Femur (tissue), 1 donor: ENCODE measurements at places on chromosomes 11 and 22.

GRCh38 chr22:49452362-49452946 lies 375.2 kb downstream of the BRD1 start:
- DNase-seq: peak; percentile 1

DNA sequence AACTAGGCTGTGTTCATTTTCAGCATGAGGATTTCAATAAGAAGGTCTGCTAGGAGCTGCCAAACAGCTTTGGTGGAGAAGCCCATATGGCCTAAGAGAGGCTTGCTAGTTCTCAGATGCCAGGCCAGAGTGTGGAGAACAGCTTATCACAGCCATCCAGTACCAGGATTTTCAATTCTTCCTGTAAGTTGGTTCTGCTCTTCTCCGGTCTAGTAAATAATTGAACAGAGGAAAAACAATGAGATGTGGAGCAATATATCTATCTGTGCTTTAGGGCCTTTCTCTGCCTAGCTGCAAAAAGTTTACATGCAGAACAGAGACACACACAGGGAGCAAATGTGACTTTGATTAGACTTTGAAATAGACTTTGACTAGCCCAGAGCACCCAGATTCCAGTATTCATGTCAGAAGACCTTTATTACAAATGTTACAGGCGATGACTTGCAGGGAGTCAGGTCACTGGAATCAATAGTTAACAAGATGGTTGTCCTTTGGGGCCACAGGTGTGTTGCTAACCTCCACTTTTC lies 19.8 kb upstream of the PPP2R1B start:
- no peak for DNase-seq

DNA sequence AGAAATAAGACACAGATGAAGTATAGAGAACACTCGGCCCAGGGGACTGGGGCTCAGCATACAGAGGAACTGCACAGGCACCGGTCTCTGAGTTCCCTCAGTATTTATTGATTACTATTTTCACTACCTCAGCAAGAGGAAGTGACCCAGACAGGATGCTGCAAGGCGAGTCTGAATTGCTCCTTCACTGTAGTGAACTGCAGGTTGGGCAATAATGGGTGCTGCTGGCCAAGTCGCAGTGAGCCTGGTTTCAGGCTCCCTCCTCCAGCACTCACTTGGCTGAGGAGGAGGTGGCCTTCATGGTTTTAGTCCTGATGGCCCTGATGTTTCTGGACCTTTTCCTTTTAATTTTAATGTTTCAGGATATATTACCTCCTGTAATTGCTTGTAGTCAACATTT lies 10.4 kb downstream of the OR52K2 start:
- DNase-seq: no peak

DNA sequence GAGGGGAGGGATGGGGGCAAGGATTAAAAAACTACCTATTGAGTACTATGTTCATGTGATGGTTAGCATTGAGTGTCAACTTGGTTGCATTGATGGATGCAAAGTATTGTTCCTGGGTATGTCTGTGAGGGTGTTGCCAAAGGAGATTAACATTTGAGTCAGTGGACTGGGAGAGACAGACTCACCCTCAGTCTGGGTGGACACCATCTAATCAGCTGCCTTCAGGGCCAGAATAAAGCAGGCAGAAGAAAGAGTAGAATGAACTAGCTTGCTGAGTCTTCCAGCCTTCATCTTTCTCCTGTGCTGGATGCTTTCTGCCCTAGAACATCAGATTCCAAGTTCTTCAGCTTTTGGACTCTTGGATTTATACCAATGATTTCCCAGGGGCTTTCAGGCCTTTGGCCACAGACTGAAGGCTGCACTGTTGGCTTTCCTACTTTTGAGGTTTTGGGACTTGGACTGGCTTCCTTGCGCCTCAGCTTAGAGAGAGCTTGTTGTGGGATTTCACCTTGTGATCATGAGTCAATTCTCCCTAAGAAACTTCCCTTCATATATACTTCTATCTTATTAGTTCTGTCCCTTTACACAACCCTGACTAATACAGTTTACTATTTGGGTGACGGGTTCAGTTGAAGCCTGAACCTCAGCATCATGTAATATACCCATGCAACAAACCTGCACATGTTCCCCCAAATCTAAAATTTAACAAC lies 70.2 kb downstream of the MTNR1B start:
- DNase-seq: no peak

GRCh38 chr11:33897761-33898375 lies 6.0 kb upstream of the LMO2 start:
- no peak for DNase-seq

GRCh38 chr11:93287434-93287833 lies 43.1 kb upstream of the DEUP1 start:
- DNase-seq: no peak

- no peak for DNase-seq
Observed at GRCh38 chr11:58907780-58908179, 31.5 kb upstream of the GLYATL1 start.

DNA sequence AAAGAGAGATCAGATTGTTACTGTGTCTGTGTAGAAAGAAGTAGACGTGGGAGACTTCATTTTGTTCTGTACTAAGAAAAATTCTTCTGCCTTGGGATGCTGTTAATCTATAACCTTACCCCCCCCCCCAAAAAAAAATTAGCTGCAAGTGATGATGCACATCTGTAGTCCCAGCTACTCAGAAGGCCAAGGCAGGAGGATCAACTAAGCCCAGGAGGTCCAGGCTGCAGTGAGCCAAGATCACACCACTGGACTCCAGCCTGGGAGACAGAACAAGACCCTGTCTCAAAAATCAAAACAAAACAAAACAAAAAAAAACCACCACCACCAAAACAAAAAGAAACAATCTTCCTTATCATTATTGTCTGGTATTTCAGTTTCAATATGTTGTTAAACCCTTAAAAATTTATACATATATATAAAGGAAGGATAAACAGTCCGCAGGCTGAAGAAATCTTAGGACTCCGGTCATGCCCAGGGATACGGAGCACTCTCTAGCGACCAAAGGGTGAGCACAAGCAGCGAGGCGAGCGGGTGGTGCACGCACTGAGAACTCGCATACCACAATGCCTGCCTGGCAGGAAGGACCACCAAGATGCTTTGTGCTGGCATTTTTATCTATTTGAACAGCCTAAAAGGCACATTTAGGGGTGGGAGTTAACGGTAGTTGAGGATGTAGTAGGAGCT lies 6.4 kb downstream of the POLDIP3 start:
- DNase-seq: no peak

DNA sequence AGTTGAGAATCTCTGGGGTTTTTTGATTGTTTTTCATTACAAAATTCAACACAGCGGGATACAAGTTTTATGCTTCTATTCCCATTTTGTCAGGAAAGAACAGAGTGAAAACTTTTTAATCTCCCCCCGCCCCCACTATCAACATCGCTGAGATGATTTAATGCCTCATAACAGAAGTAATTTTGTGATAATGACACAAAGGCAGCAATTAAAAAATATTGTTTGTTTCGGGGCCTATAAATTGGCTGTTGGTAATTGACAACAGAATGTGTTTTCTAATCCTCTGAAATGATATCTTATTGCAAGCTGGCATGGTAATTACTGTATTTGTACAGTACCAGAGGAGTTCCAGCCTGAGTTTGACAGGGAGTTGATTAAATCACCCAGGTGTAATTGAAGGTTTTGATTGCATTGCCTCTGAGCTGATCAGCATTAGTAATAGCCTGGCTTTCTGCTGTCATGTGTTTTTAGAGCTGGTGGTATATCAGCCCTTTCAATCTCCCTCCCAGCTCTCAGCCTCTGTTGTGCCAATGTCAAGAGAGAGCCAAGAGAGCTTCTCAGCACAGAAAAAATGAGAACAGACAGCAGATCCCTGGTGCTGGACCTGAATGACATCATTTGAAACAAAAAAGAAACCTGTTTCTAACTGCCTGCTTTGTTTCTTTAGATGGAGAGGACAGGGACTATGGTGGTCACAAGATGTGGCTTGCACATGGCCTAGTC lies 265.1 kb downstream of the FAM76B start:
- no peak for DNase-seq

DNA sequence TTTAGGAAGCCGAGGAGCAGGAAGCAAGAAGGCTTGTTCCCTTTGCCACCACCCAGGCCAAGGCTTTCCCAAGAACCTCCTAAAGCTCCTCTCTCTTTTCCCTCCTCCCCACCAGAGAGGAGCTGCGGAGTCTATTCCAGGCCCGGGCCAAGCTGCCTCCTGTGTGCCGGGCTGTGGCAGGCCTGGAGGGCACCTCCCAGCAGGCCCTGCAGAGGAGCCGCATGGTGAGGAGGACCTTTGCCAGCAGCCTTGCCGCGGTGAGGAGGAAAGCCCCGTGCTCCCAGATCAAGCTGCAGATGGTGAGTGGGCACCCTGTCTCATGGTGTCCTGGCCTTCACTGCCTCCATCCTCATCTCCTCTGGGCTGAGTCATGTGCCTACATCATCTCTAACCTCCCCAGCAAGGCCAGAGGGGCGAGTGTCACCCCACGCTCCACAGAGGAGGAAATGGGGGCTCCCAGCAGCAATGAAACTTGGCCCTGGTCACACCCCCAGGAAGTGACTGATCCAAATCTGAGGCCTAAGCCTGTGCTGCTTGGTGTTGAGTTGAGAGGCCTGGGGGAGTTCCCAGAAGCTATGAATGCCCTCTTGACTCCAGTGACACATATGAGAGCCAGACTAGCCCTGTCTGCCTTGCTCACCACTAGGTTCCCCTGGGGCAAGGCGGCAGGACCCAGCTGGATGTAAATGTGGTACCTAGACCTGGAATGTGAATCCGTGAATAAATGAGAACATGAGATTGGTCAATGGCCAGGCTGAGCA lies 104.2 kb downstream of the MYO18B start:
- no peak for DNase-seq

- DNase-seq: peak; percentile 89
Observed at GRCh38 chr11:1878137-1879031, 13.3 kb downstream of the PRR33 start.

DNA sequence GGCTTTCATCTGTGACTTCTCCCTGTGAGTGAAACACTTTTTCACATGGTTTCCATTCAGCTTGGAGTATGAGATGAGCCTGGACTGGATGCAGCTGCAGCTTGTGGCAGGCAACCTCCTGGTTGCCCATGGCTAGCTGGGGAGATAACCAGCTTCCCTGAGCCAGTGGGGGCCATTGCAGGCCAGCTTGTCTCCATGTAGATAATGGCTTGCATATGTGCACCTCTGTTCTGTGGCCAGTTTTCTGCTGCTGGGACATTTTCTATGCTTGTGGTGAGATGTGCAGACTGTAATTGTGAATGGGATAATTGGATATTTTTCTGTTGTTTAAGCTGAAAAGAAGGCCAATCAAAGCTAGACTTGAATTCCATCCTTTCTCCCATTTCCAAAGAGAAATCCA lies 38.5 kb downstream of the INSC start:
- peak; percentile 50 for DNase-seq

- peak; percentile 90 for DNase-seq
Observed at GRCh38 chr11:45025716-45026492, 75.2 kb upstream of the TP53I11 start.

DNA sequence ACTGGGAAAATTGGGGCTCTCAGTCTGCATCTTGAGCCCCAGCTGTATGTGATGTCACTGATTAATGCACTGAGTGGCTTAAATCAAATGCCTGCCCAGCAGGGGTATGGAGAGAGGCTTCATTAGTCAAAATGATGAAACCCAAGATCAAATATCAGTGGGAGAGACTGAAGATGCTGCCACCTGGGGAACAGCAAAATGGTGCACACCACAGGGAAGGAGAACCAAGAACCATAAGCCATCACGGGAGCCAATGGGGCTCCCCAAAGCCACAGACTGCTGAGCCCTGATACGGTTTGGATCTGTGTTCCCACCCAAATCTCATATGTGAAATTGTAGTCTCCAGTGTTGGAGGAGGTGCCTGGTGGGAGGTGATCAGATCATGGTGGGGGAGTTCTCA lies 85.6 kb downstream of the CTTN start:
- DNase-seq: no peak
